ENCODE measurements at places on chromosomes 5 and 9.

DNA sequence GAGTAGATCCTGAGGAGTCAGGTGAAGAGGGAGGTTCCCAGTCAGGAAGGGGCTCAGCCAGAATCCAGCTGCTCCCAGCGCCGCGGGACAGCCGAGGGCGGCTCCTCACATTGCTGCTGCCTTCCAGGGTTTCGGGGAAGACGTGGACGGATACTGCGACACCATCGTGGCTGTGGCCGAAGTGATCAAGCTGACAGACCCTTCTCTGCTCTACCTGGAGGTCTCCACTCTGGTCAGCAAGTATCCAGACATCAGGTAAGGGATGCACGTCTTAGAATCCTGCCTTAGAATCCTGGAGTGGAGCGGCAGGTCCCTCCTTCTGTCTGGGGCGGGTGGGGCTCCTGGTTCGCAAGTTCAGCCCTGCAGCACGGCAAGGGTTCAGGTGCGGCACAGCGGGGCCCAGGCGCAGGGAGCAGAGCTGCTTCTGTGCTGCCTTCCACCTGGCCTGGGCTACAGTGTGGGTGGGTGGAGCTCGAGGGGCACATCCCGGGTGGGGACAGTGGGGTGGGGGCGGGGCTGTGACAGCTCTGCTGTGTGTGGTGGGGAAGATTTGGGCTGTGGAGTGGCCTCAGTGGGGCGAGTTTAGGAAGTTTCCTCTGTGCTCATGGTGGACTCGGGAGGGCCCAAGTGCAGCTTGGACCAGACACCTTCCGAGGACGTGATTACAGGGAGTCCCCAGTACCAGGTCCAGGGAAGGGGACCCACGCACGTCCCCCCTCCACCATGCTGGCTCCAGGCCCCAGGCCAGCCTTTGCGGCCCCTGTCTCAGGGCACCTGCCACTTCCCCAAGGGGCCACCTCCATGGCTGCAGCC, 22.8 kb downstream of the EXOC3 start:
- no peak for DNase-seq

DNA sequence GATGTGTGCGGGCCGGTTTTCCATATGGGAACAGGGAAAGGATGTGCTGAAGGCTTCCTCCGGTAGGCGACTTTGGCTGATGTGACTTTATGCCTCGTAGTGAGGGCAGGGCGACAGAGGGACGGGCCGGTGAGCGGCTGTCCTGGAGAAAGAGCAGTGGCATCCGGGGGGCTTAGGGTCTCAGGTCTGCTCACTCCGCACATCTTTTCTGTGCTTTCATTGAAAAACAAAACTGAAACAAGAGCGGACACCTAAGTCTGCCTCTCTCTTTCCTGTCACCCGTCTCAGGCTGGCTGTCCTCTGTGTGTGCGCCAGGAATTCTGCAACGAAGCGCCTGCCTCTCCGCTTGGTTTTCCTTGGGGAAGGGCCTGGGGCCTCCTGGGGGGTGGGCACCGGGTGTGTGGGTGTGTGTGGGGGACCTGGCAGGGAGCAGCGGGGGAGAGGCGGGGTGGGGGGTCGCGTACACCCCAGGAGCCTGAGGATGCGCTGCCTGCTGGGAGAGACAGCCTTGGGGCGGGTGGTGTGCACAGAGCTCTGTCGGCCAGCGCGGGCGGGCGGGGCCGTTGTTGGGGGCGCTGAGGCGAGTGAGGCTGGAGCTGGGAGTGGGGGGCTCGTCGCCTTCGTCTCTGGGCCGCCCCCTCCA, 580 bp upstream of the PRRX2 start:
- DNase-seq: no peak

GRCh38 chr9:105150991-105151685, 93.3 kb upstream of the SLC44A1 start:
- no peak for DNase-seq

DNA sequence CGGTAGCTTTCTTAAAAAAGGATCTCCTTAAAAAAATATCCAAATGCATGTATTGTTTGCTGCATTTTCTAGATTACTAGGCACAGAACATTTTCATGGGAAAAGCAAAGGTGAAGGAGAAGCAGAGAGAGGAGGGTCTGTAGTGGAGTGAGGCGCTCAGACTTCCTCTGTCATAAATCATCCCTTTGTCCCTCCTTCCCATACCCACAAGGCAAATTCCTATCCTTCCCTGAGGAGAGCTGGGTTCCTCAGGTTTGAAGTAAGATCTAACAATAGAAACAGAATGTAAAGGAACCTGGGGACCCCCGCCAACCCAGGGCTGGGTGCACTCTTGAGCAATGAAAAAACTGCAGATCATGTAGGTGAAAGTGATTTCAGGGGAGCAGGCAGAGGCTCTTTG, 149.2 kb upstream of the ANKH start:
- DNase-seq: no peak

DNA sequence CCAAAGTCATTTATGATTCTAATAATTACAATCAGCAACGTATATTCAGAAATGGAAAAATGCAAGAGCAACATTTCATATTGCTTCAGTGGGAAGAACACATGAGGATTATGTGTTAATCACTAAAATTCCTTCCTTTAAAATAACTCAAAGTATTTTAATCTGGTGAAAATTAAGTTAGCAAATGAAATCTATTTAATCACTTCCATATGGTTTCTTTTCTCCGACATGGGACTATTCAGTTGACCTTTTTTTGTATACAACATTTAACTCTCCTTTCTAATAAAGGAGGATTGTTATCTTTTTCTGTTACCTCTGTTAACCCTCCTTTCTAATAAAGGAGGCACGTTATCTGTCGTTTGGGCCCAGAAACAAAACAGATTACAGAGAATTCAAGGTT, 59.9 kb downstream of the HOMER1 start:
- DNase-seq: no peak

DNA sequence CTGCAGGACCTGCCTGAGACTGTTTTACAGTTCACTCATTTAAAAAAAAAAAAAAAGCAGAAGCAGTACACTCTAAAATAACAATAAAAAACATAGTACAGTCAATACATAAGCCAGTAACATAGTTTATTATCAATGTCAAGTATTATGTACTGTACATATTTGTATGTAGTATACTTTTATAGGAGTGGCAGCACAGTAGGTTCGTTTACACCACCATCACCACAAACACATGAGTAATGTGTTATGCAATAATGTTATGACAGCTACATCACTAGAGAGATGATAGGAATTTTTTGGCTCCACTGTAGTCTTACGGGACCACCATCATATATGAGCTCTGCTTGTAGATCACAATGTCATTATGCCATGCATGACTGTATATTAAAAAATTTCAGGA, 462.8 kb downstream of the ISL1 start:
- DNase-seq: no peak

DNA sequence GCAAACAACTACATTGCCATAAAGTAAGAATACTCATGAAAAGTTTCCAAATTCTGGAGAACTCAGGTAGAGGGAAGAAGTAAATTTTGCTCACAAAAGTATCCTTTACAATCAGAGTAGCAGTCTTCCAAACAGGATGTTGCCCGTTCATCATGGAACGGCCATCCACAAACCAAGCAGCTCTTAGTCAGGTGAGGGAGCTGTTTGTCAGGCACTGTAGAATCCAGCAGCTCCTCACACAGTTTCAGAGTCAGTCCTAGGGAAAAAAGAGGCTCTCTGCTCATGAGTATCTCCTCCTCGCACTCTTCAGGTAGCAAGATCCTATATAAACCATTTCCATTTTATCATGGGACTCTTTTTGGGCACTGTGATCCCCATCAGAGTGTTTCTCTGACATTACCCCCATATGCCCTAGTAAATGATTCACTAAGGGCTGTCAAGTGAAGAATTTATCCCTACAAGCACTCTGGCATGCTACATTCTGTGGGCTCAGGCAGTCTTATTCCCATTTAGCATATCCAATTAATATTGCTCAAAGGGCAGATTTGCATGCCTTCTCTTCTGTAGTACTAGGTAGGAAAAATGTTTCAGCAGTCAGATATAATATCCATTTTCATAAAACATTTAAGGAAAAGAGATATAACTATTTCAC, 97.9 kb downstream of the WDR41 start:
- DNase-seq: no peak

DNA sequence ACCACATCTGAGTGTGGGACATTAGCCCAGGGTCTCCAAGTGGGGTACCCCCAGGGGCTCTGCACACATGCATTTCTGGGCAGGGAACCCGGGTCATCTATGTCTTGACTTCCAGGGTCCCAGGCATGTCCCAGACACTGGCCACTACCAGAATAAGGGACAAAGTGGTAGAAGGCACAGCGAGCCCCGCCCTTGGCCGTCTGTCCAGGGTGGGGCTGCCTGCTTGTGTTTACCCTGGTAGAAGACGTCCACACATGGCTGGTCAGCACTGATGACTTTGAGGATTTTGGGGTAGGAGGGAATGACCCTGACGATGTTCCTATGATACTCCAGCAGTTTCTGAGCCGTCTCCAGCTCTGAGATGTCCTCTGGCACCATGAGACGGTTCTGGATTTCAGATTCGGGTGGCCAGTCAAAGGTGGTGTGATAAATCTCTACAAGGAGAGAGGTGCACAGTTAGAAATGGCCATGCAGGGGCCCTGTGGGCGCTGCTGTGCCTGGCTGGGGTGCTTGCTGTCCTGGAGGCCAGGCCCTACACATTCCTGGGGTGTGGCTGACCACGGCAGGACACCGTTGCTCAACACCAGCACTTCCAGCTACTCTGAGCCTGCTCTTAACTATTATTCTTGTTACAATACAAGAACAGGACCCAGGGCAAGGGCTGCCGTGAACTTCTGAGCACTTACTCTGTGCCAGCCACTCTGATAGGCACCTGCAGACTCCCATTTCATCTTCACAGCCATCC, 51.3 kb downstream of the AK8 start:
- DNase-seq: no peak

DNA sequence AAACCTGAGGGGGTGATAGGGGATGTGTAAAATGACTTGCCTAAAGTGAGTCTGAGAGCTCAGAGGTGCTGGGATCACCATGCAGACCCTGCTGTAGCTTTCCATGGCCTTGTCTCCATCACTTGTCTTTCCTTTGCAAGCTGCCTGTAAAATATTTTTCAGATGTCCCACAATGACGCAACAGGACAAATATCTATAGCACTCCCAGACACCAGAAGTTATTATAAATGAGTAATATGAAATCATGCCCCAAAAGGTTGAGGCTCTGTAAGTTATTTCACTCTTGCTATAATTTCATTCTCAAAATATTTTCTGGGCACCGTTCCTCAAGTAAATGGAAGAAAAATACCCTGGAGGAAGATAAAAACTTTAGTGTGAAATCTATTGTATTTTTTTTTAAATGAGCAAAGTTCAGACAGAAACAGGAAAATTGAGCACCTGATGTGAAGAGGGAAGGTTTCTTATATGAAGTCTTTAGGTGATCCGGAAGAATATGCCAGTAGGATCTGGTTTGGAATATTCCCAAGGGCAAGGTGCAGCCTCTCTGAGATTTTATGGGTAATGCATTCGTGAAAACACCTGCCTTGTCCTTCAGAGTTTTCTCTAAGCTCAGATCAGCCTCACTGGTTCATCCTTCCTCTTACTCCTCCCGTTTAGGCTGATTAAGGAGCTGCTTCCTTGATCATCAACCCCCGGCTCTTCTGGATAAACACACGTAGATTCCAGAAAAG, 138.3 kb upstream of the DMAC1 start:
- DNase-seq: no peak

- no peak for DNase-seq
Measured at GRCh38 chr5:171131497-171131896, 177.6 kb upstream of the TLX3 start.

- DNase-seq: peak; percentile 7
Measured at GRCh38 chr5:147223948-147224791, 10.7 kb upstream of the STK32A start.

GRCh38 chr9:90853945-90854344, 52.3 kb downstream of the SYK start:
- no peak for DNase-seq

- no peak for DNase-seq
Measured at GRCh38 chr5:150254774-150255173, 34.8 kb downstream of the CAMK2A start.

- DNase-seq: no peak
Measured at GRCh38 chr9:74122661-74123060, 374.5 kb upstream of the RORB start.

- DNase-seq: no peak
Measured at GRCh38 chr5:94620256-94620655, 1.8 kb downstream of the SLF1 start.

DNA sequence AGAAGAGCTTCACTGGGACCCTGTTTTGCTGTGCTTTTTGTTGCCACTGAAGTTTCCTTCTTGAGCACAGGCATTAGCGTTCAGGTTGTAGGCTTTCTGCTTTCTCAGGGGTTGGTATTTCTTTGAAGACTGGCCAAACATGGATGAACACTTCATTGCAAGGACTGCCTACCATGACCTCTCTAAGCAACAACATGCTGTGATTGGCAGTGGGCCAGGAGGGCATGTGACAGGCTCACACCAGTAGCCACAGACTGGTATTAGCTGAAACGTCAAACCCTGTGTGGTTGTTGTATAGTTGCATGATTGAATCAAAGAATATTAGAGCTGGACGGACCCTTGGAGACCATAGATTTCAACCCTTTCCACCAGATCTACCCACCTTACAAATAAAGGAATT, 20.0 kb upstream of the MLANA start:
- DNase-seq: no peak

GRCh38 chr9:138043411-138044345, 166.1 kb downstream of the CACNA1B start:
- no peak for DNase-seq

DNA sequence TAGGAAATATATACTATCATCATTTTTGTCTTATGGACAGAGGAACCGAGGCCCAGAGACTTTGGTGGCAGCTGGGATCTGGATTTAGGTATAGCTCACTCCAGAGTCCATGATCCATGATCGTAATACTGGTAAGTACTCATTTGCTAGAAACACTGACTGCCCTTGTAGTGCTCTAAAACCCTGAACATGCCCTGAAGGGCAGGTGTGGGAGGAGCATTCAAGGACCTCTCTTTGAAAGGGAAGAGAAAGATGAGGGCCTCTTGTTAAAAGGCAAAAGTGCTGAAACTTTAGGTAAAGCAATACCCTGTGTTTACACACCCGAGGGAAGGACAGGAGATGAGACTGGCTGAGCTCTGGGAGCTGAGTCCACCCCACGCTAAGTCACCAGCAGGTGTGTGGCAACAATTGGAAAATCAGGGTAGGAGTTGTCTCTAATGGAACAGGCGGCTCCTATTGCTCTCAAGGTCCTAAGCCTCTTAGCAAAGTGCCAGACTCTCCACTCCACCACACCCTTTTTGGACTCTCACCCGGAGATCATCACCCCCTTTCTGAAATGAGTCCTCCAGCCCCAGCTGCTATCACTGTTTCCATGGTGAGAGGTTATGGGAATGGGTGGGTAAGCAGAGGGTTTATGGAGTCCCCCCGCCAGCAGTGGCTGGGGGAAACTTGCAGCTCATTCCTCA, 34.8 kb downstream of the TRPC7 start:
- no peak for DNase-seq

- DNase-seq: no peak
Measured at GRCh38 chr5:501831-502184, 22.4 kb downstream of the SLC9A3 start.

All from CD4-positive, alpha-beta T cell (primary cell).